ENCODE measurements at places on chromosomes 5 and 9. TPM values are rescaled to one million over a fixed set of nuclear protein-coding genes. Genes with fewer than 3 reads are reported as not detected.

DNA sequence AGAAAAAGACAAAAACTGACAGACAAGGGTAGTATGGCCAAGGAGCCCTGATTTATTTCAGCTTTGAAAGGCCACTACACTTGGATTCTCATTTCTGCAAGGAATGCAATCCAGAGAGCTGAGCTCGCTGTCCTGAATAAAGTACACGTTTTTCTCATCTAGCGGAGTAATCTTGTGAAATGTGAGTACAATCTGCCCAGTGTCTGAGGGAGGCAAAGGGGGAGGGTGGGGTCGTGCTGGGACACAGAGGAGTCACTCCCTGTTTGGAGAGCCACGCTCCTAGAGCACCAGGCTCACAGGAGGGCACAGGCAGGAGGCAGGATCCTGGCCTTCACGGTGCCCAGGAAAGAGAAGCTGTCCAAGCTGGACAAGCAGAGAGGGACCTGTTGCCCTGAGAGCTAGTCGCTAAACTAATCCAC, 51.0 kb upstream of the IFNK start:
- DNase-seq: no peak

DNA sequence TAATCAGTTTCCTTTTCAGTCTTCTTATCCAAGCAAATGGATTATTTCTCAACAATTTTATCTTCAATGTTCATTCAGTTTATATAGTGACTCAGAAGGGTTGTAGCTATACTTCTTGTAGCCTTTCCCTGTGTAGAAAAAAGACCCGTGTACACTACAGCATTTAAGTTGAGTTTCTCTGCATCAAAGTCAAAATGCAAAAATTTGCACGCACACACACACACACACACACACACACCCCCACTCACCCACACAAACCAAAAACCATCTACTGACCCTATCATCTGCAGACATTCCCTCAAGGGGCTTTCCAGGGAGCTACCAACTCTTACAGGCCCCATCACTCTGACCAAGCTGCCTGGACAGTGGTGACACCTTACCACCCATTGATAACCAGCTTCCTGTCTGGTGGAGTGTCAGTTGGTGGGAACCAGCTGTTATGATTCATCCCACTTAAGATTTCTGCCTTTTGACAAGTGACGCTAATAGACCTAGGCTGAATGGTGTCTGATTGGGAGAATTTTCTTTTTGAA, 12.2 kb upstream of the ELL2 start:
- no peak for DNase-seq

Gene ZNF883
- 25.1 TPM for polyA plus RNA-seq

Gene WDR31
- polyA plus RNA-seq: 0.13 TPM

Gene PCDHGC4
- 0.31 TPM for polyA plus RNA-seq

GRCh38 chr5:156755421-156756087, 94.5 kb upstream of the PPP1R2B start:
- no peak for DNase-seq
